ENCODE measurements at places on chromosomes 7 and 10.
A peak's percentile ranks its signal among the peaks of the same experiment; 100 is the strongest.

- DNase-seq = no peak
These were observed 41.8 kb upstream of the RABGEF1 start for GRCh38 chr7:66698652-66699205.

DNA sequence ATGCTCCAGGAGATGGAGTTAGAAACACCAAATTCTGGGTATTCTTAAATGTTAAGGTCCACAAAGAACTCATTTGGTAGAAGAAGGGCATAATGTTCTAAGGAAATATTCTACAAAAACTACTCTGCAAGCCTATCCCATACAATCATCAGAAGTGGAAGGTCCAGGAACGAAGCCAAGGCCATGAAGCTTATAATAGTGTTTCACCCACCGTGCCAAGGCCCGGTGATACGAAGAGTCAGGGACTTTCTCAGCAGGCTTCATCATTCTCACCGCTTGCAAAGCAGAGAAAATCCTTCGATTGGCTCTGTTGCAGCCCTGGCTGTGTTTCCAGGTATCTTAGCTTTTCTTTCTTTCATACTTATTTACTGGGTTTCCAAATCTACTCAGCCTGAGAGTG, 351.9 kb upstream of the CELF2 start:
- no peak for DNase-seq

DNA sequence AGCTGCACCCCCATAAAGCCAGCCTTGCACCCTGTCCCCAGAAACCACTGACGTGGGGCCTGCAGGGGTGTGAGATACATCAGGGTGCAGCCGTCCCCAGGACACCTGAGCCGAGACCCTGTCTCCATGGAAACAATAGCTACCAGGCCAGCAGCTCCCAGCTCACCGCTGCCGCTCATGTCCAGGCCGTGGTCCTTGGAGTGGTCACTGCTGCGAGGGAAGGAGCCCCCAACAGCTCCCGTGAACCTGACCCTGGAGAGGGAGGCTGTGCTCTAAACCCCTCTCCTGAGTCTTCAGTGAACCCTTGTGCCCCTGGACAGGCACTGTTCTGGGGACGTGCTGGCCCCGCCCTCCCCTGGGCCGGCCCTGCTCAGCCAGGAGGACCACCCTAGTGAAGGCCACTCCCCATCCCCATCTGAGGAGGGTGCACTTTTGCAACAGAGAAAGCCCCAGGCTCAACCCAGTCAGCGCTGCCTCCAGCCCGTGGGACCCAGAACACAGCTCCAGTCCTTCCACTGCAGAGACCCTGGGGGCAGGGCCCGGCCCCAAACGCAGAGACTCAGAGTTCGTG, 19.6 kb upstream of the INPP5A start:
- DNase-seq = no peak

DNA sequence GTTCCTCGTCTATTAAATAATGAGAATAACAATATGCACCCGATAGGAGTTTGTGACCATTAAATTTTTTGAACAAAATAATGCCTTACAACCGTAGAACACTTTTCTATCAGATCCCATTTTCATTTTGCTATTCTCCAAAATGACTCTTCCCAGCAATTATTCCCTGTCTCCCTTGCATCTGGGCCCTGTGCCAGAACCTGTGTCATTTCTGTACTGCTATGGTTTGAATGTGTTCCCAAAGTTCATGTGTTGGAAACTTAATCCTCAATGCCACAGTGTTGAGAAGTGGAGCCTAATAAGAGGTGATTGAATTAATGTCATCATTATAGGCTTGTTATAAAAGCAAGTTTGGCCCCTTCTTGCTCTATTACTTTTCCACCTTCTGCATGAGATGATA, 33.2 kb upstream of the SMNDC1 start:
- no peak for DNase-seq

GRCh38 chr7:84237533-84238173, 43.1 kb upstream of the SEMA3A start:
- peak; percentile 81 for DNase-seq

- DNase-seq = peak; percentile 65
These were observed 1.4 kb downstream of the HTRA1 start for GRCh38 chr10:122462533-122463465.

DNA sequence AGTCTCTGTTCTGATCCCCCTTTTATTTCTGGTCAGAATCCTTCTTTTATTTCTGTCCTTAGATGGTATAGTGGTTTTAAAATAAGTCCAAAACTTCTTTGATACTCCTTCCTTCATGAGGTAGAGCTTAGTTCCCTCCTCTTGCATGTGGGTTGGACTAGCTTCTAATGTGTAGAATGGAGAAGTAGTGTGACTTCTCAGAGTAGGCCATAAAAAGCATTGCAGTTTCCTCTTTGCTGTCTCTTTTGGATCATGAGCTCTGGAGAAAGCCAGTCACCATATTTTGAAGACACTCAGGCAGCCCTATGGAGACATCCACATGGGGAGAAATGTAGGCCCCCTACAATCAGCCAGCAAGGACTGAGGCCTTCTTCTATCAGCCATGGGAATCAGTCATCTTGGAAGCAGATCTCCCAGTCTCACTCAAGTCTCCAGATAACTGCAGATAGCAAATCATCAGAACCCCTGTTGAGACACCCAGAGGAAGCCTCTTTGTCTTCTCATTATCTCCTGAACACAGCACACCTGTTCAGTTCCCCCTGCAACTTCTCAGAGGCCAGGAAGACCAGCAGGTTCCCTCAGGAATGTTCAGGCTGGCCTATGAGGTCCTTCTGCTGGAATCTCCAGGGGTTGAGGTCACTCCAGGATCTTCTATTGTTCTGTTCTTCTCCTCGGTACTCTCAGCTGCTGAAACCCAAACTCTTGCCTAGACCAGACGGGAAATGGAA, 511.9 kb upstream of the ZMIZ1 start:
- DNase-seq = peak; percentile 68

GRCh38 chr10:110600487-110601101, 33.1 kb downstream of the SMC3 start:
- peak; percentile 64 for DNase-seq

DNA sequence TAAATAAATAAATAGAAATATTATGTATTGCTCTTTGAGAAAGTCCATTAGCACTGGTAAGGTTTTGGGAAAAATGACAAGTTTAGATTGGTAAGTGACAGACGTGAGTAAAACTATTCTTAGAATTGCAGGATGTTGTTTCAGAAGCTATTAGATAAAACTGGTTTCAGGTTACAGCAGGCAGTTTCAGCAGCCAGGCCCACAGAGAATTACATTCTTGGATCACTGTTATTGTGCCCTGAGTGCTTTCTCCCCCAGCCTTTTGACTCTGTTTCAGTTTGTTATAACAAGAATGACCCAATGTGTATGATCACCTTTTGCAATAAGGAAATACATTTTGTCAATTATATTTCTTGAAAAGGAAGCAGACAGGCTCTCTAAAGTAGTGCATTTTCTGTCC, 86.5 kb downstream of the DKK1 start:
- no peak for DNase-seq

GRCh38 chr7:94060752-94061151, 56.6 kb upstream of the BET1 start:
- no peak for DNase-seq

- no peak for DNase-seq
These were observed 496.1 kb downstream of the CCSER2 start for GRCh38 chr10:84824525-84824924.

DNA sequence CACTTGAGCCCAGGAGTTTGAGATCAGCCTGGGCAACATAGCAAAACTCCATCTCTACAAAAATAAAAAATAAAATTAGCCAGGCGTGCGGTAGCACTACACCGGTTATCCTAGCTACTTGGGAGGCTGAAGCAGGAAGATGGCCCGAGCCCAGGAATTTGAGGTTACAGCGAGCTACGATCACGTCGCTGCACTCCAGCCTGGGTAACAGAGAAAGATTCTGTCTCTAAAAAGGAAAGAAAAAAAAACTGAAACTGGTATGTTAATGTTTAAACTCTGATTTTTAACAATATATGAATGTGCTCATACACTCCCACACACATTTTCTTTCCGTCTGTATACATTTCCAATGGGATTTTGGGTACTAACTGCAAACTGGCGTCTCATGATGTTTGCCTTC, 140.6 kb upstream of the KMT2E start:
- DNase-seq = no peak

DNA sequence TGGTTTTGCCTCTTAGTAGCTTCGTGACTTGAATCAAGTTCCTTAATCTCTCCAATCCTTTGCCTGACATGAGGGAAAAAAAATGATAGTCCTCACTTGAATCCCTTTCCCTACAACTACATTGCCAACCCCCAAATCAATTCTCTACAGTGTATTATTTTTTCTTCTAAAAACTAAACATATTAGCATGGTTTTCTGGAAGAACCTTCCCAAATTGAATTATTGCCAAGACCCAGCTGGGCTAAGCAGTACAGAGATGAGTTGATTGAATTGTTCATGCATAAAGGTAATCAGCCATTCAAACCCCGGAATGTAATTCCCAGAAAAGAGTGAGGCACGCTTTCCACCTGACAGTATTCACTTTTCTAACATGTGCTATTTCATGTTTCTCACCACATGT, 155.6 kb upstream of the AGR3 start:
- no peak for DNase-seq

GRCh38 chr10:12050528-12050927, 7.9 kb upstream of the UPF2 start:
- no peak for DNase-seq

- DNase-seq = peak; percentile 5
These were observed 345.6 kb downstream of the MDFIC start for GRCh38 chr7:115267503-115267902.

- DNase-seq = no peak
These were observed 73.6 kb upstream of the PDZD8 start for GRCh38 chr10:117448802-117449201.

DNA sequence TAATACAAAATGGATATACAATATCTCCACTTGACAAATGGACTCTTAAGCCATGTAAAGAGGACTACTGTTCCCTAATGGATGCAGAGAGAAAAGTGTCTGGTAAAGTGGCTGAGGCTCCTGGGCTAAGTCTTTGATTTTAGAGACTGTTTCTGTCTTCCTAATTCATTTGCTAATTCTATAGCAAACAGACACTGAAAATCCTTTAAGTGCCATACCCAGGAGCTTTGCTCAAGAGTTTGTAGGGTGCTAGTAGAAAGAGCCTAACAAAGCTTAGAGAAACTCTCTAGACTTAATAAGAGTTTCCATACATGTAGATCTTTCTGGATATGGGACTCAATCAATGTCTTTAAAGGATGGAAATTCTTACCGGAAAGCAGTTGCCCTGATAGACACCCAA, 16.7 kb downstream of the CEP55 start:
- no peak for DNase-seq

DNA sequence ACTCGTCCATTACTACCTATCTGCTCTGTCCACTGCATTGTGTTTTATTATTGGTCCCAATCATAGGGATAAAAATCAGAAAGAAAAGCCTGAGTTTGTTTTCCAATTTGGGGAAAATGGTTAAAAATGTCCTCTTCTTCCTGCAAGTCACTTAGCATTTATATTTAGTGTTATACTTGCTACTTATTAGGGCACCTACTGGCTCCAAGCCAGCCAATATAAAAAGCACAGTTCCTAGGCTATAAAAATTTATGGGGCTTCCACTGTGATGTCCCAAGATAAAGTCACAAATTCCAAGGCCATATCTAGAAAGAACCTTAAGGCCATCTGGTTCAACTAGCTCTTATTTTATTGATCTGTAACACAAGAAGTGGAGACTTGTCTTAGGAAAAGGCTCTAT, 3.2 kb downstream of the SLC35B4 start:
- DNase-seq = no peak

DNA sequence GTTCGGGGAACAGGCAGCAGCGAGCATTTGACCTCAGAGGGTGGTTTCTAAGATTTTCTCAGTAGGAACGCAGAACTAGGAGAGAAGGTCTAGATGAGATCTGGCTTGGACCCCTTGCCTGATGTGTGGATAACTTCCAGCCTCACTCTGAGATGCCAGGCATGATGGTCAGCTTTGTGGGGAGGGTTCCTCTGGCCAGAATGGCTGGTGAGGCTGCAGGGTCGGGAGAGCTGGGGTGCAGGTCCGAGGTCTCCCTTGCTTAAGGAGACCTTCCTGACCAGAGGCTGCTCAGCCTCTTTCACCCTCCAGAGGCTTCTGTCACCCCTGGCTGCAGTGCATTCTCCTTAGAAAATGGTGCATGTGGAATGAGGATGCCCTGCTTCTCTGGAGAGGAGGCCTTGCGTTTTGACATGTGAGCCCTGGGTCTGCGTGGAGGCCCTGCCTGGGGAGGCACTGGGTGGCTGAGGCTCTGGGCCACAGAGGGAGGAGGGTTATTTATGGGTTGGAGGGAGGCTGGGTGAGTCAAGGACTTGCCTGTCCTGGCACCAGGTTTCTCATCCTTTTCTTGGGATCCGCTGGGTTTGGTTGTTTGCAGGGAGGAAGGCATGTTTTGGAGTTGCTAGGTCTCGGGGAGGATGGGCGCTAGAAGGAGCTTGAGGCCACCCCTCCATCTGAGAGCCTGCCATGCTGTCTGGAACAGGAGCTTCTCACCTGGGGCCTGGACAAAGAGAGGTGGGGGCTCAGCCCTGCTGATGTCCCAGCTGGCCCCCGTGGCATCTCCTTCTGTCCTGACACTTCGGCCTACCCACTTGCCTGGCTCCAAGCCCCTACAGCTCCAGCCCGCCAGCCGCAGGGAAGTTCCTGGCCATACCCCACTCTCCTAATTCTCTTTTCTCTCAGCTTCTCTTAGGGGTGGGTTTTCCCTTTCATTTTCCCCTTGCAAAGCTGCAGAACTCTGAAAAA, 3.9 kb downstream of the FAM241B start:
- DNase-seq = no peak

GRCh38 chr7:6443372-6443941, 4.3 kb downstream of the DAGLB start:
- no peak for DNase-seq

DNA sequence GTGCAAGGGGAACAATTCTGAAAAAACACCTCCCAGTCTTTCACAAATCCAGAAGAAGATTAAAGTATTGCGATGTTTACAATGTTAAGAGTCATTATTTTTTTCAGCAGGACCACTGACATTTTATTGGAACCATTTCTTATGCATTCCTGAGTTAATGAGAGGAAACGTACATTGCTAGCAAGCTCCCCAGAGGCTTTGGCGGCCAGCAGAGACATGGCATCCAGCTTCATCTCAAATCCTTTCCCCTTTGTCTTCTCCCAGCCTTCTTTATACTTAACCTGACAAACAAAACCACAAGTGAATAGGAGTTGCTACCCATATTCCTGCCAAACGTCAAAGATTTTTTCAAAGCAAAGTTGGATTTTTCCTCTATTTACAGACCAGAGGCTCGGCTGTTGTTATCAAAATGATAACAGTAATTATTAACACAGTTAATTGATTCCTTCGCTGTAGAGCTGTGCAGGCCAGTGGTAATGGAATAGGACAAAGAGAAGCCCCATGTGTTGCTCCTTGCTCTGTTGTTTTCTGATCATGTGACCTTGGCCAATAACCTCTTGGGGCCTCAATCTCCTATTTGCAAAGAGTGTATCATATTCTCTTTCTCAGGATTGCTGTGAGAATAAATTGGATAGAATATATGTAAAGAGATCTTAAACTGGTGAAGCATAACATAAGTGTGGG, 32.0 kb downstream of the NRAP start:
- no peak for DNase-seq

DNA sequence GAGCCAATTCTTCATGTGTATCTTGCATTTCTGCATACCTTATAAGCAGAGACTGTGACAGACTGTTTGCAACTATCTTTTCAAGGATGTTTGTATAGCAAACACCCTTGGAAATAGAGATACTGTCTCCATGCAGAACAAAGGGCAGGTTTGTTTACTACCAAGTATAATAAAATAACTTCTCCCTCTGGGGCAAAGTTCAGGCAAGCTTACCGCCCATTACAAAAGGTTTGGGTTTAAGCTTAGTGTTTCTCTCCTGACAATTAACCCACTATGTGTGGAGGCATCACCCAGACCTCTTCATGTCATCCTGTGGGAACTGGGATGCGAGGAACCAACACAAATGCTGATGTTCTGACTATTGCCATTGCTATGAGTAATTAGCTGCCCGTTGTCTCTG, 479.1 kb upstream of the ZMIZ1 start:
- no peak for DNase-seq
